Activated naive CD4-positive, alpha-beta T cell treated with Interleukin-2 at 50 U/mL for 16 hours (primary cell): ENCODE measurements at places on chromosomes 16 and 17.

DNA sequence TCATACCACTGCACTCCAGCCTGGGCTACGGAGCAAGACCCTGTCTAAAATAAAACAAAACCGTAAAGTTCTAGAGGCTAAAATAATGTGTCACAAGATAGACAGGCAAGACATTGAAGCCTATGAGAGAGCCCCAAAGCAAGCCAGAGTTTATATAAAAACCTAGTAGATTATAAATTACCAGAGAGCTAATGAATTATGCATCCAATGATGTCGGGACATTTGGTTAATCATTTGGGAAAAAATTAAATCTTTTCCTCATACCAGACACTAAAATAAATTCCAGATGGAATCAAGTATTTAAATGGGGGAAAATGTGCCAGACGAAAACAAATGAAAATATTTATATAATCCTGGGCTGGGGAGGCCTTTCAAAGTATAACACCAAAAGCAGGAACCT, 24.2 kb downstream of the CCDC40 start:
- no peak for DNase-seq

- no peak for DNase-seq
Observed at GRCh38 chr16:75818491-75818890, 92.2 kb upstream of the CPHXL start.

GRCh38 chr16:55384288-55385247, 60.6 kb downstream of the IRX6 start:
- no peak for DNase-seq

- no peak for DNase-seq
Observed at GRCh38 chr16:20673071-20673806, 24.2 kb downstream of the ACSM1 start.

DNA sequence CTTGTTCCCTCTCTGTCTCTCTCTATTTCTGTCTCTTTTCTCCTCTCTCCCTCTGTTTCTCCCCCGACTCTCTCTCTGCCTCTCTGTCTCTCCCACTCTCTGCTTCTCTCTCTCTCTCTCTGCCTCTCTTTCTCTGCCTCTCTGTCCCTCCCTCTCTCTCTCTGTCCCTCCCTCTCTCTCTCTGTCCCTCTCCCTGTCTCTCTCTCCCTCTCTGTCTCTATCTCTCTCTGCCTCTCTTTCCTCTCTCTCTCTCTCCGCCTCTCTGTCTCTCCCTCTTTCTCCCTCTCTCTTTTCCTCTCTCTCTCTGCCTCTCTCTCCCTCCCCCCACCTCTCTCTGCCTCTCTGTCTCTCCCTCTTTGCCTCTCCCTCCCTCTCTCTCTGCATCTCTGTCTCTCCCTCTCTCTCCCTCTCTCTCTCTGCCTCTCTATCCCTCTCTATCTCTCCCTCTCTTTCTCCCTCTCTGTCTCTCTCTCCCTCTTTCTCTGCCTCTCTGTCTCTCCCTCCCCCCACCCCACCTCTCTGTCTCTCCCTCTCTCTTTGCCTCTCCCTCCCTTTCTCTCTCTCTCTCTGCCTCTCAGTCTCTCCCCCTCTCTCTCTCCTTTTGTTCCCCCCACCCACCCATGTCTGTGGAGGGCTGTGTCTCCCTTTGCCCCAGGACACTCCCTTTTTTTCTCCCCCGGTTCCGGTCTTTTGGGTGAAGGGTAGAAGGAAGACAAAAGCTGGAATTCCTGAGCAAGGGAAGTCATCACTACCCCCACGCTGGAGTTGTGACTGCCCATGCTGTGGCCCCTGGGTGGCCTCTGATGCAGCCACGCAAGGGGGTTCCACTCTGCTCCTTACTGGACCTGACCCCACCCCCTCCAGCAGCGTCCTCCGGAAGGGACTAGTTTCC, 27.1 kb upstream of the MGAT5B start:
- DNase-seq = no peak

- no peak for DNase-seq
Observed at GRCh38 chr17:72600934-72601333, 480.1 kb downstream of the SOX9 start.

- no peak for DNase-seq
Observed at GRCh38 chr16:27214084-27214961, 11.0 kb downstream of the KDM8 start.

- DNase-seq = no peak
Observed at GRCh38 chr17:1880851-1881630, 51.2 kb downstream of the RPA1 start.

DNA sequence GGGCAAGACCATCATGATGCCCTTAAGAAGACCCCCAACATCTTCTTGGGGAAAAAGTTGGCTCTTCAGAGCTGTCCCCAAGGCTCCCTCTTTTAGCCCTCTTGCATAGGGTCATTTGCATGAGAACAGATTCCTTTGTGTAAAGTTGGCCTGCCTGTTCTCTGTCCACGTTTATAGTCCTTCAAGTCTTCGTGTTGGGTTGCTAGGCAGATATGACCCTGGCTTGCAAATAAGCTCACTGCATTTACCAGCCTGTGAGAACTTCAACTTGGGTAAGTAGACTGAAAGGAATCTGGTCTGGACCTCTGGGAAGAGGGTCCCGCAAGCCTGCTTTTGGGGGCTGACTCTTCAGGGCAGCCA, 2.9 kb downstream of the ARSG start:
- no peak for DNase-seq

GRCh38 chr16:64991001-64991400, 130.9 kb downstream of the CDH11 start:
- no peak for DNase-seq

- DNase-seq = no peak
Observed at GRCh38 chr17:79217473-79218135, 143.0 kb downstream of the ENGASE start.
